ENCODE measurements at places on chromosomes 6 and 20. TPM values are rescaled to one million over a fixed set of nuclear protein-coding genes. Genes with fewer than 3 reads are reported as not detected.

THBS2 gene
- 4.5 TPM for total RNA-seq

ALDH5A1 gene
- 6.4 TPM for total RNA-seq

HLA-DOA gene
- total RNA-seq: 1.2 TPM

- DNase-seq: no peak
Observed at GRCh38 chr6:148548749-148549140, 198.1 kb upstream of the UST start.

DNA sequence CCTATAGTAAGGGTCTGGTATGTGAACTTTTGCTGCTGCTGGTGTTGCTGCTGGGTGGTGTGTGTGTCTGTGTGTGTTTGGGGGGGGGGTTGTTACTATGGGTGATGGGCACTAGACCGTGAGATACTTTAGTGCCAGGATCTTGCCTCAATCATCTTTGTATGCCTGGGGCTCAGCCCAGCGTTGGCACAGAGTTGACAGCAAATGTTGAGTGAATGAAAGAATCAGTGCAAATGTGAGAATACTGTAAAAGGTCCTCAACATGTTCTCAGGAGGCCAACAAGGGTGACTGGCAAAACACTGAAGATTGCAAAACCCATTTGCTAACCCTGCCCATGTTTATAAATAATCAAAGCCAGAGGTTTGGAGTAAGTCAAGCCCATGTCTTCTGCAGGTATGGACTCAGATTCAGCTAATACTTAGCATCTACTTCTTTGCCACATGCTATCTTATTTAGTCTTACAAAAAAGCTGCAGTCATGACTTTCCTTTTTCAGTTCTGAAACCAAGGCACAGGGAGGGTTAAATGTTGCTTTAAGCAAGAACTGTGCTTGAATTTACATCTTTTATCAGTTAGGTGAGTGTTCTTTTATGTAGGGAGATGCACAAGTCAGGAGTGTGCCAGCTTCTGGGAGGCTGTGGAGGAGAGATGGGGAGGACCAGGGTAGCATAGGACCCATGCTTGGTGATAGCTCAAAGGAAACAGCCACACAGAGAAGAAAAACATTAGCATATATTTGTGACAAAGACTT is 125.3 kb upstream of the SPACA1 start:
- no peak for DNase-seq

DNA sequence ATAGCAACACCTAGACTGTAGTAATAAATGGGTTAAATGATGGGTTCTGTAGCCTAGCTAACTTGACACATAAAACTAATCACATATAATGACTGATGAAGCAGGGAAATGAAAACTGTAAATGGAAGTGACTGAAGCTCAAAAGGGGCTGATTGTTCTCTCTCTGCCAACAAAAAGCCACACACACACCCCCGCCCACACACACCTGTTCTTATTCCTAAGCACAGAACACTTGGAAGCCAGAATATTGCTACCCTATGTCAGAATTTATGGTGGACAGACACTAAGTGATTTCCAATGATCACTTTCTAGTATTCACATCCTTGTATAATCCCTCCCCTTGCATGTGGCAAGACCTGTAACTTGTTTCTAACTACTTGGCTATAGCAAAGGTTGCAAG is 603.5 kb downstream of the UTRN start:
- no peak for DNase-seq

HLA-DPB1 gene
- total RNA-seq: 14.3 TPM

SLC25A27 gene
- 15.4 TPM for total RNA-seq

HRH3 gene
- not detected for total RNA-seq

DNA sequence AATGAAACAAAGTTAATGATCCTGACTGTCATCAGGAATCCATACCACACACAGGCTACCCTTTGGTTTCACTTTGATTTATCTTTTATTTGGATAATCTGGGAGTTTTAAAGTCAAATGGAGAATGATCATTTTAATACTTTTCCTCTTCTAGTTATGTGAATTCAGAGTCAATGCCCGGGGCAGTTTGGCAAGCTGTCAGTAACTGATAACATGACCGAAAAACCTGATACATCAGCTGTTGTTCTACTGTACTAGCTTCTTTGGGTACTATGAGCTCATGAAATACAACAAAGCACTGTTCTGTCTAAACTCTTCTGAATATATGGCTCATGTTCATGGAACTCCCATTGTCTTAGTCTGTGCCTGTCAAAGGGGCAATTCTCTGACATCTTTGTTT is 30.2 kb downstream of the KLHL31 start:
- no peak for DNase-seq

RUNX2 gene
- total RNA-seq: 3.8 TPM

CDC25B gene
- total RNA-seq: 13.5 TPM

SPTLC3 gene
- 4.4 TPM for total RNA-seq

DNMT3B gene
- 2.0 TPM for total RNA-seq

Data from pancreas (tissue), 10 donors.